ENCODE measurements at places on chromosomes 6 and 20.

DNA sequence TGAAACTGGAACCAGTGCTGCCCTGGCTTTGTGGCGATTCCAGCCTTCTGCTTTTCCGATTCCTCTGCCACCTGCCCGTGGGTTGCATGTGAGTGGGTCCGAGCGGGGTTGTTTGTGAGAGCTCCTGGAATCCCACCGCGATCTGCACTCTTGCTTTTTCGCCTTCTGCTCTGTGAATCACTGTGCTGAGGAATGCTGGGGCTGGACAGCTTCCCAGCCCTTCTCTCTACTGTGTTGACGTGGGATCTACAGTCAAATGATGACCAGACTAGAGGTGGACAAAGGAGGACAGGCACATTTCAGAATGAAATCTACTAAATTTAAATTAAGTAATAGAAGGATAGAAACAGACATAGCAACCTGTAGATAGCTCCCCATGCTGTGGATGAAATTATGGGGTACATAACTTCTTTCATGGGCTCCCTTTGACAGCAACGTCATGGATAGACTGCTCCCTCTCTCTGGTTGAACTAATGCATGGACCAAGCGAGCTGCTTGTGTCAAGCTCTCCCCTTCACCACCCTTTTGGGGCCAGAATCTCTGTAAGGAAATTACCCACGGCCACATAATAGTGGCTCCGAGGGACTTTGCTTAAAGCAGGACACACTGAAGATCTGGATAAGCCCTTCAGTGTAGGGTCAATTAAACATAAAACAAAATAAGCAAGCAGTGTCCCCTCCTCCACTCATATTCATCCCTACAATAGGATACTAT lies 2.0 kb downstream of the FNDC1 start:
- DNase-seq: no peak

DNA sequence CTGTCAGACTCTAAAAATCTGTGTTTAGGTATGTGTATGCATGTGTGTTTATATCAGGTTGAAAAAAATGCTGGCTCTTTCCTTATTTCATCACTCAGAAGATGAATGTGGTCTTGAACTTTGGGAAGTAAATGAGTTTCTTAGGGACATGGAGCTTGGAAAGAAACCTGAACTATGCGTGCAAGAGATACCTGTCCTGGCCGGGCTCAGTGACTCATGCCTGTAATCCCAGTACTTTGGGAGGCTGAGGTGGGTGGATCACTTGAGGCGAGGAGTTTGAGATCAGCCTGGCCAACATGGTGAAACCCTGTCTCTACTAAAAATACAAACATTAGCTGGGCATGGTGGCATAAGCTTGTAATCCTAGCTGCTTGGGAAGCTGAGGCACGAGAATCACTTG lies 4.4 kb upstream of the GLP1R start:
- no peak for DNase-seq

GRCh38 chr6:38088829-38089228 lies 269.3 kb downstream of the ZFAND3 start:
- DNase-seq: no peak

DNA sequence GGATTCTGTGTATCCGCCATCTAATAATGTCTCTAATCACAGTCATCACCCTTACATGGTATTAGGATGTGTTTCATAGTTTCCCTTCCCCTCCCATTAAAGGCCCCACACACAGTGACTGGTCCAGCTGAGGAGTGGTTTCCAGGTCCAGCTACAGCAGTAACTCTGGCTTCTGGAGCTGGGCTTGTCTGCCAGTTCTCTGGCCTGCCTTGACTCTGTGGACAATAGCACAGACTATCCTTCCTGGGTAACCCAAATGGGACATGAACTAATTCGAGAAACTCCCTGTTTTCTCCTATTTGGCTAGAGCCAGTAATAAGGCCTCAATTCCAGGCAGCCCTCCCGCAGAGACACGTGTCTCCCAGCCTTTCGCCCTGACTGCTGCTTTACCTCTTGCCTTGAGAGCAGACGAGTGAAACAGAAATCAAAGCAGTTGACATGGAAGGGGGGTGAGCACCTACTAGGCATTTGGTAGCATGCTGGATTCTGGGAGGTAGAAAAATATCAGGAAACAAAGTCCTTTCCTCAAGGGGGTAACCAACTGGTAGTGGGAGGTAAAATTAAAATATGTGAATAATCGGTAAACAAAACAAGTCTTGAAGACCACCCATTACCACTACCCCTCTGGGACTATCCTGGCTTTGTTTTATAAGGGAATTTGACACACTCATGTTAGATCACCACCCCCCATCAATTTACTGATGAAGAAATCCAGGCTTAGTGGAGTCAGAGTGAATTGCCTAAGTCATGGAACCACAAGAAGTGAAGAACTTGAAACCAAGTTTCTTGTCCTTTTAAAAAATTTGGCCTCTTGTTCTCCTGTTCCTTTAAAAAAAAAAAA lies 1.2 kb downstream of the TRAF3IP2 start:
- peak; percentile 27 for DNase-seq

- no peak for DNase-seq
Observed at GRCh38 chr20:10004900-10005299, 29.9 kb upstream of the ANKEF1 start.

DNA sequence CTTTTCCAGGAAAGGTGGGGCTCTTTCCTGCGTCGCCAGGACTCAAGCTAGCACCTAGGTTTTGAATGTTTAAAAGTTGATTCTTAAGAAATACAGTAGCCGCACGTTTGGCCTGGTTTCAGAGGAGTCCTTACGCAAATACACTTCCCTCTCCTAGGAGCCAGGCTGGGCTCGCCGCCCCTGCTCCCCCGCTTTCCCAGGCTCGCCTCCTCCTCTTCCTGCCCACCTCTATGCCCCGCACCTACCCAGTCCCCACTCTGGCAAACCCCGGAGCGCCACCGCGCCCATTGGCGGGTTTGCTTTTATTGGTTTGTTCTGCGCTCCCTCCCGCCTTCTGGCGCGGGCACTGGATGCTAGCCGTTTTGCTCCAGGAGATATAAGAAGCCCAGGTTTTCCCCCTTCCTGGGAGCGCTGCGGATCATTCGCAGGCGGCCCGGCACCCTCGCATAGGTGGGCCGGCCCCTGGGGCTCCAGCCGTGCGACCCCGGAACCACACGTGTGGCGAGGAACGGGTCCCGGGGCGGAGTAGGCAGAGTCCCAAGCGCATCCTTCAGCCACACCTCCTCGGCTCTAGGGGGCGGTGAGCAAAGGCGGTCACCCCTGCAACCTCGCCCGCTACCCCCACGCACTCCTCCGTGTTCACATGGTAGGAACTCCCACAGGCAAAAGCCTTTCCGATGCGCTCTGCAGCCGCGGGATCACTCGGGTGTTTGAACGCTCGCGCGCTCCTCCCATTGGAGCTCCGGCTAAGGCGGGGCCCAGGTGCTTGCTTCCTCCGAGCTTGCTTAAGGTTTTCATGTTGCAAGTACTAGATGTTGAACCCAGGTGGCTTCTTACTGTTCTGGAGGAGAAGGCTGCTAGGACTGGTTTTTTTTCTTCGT lies 119.0 kb downstream of the RTN4IP1 start:
- peak; percentile 42 for DNase-seq

- no peak for DNase-seq
Observed at GRCh38 chr6:13098793-13099570, 229.4 kb downstream of the TBC1D7 start.

GRCh38 chr6:138592749-138593123 lies 93.4 kb upstream of the NHSL1 start:
- DNase-seq: no peak

DNA sequence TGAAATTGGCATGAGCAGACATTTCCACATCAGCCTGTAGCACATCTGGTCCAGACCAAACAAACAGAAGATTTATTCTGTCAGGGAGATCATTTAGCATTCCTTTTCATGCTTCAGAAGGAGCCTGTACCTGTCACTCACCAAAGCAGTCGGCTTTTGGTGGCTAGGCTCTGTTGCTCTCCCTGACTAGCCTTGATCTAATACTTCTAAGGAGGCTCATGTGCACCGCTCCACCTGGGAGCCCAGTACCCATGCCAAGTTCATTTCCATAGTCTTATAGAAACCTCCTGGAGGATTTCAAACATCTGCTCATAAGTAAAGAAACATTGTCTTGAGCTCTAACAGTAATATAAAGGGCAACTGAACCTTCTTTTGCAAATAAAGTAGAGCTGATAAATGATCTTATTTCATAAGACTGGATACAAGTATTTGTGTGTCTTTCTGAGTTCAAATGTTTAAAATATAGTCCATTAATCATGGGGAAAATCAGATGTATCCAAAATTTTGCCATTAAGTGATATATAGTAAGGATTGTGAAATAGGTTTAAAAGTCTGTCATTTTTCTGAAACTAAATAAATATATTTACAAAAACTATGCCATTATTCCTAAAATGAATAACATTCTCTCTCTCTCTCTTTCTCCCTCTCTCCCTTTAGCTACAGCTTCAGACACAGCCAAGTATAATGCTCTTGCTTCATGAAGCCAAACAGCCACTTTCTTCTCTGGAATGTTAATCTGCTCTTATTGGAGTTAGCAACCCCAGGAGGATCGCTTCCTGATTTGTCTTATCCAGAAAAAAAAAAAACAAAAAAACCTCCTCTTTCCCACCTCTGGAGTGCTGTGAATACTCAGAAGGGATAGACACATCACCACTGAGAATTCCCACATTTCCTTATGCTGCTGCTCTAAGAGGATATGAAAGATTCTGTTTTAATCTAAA lies 192.7 kb upstream of the TFAP2D start:
- no peak for DNase-seq

- no peak for DNase-seq
Observed at GRCh38 chr6:6712449-6713403, 124.2 kb downstream of the LY86 start.

All from NCI-H345 (cell line).